Calu3 (cell line): ENCODE measurements at places on chromosomes 4 and X.

DNA sequence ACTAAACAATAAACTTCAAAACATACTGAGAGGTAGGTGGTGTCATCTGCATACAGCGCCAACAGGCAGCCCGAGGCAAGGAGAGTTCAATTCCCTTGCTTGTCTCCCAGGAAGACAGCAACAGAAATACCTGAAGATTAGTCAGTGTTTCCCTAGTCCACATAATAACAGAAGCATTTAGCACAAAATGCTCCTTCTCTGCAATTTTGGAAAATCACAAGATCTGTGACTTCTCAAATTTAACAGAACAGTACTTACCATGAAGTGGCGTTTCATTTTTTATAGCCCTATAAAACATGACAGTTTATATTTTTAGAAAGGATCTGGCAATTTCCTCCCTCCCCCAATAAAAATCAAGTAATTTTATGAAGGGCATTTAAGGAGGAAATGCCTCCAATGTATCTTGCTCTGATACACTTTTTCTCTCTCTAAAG is 67.1 kb upstream of the MYOZ2 start:
- DNase-seq = no peak

- no peak for DNase-seq
Observed at GRCh38 chr4:4477391-4477790, 64.5 kb downstream of the STX18 start.

GRCh38 chr4:140130677-140131076 is 23.3 kb downstream of the MAML3 start:
- DNase-seq = peak; percentile 66

DNA sequence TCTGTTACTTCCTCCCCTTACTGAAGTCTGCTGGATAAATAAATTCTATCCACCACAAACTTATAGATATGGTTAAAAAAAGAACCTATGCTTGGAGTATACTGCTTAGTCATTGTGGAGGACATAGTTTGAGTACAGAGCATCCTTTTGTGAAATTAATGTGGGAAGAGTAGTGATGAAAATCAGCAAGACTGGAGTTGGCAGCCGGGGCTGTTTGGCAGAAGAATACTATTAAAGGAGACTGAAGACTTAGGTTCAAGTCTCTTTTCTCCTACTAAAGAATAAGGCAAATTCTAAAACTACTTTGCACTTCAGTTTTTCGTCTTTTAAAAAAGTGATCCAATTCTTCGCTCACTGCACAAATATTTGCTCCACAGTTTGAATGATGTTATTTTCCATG is 326.6 kb upstream of the ATOH1 start:
- no peak for DNase-seq

DNA sequence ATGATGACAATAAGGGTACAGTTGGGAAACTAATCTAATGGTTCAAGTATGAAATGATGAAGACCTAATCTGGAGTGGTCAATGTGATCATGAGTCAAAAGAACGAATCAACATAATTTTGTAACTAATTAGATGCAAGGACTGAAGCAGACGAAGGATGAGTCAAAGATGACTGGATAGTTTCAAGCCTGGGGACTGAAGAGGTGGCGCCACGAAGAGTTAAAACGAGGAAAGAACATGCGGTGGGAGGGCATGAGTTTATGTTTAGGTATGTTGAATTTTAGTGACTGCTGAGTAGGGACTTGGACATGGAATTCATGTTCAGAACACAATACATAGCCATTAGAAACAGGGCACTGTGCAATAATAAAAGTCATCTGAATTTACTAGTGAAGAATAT is 221.5 kb upstream of the FAM241A start:
- no peak for DNase-seq

DNA sequence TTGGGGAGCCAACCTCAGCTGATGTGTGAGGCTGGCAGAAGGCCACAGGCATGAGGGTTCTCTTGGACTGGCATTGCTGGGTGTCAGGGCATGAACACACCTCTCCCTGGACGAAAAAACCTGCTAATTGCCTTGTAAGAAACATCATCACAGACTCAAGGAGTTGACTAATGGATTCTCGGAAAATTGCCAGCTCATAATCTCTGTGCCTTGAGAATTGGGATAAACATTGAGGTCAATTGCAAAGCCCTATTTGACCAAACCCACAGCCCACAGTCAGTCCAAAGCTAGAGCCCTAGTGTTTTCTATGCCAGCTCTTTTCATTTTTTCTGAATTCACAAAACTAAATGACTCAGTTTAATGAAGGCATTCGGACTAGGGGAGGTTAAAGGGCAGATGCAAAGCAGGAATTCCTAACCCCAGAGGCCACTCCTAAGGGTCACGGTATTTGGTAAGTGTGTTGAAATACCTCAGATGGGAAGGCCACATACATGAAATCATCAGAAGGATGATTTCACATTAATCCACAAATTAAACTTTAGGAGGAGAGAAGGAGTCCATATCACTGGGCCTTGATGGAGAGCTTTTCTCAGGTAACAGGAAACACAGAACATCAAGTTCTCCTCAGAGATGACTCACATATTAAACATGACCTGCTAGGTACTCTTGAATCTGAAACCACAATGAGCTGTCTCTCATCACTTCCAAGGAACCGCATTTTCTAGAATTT is 39.0 kb upstream of the RASL11B start:
- DNase-seq = no peak

- no peak for DNase-seq
Observed at GRCh38 chr4:37689353-37690095, 3.3 kb upstream of the RELL1 start.

DNA sequence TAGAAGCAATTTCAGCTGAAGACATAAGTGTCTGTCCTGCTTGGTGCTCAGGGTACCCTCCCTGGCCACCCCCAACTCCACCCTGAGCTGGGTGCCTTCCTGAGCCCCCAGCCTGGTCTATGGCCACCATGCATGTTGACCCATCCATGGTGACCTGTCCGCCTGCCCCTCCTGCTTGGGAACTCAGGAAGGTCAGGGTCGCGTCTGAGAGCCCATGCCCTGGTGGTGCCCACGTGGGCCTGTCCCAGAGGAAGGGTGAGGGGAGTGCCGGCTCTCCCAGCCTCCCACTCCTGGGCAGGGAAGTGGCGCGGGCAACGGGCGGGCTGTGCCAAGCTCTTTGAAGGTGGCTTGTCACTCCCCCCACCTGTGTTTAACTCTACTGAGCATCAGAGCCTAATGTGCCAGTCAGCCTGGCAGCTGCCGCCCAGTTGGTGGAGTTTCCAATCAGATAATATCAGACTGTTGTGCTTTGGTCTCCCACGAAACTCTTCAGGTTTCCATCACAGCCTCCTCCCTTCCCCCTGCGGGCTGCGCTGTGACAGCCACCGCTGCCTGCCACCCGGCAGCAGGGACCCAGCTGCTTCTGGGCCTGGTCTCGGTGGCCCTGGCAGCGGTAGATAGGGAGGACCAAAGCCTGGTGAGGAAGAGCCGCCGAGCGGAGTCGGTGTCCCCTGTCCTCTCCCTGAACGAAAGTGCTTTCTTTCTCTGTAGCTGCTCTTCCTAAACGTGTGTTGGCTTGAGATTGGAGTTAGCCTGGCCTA is 4.8 kb downstream of the SH3BP2 start:
- no peak for DNase-seq
